A549 treated with CpdA at 1 μM for 4 hours (cell line): ENCODE measurements at places on chromosomes 12 and 14. TPM values are rescaled to one million over a fixed set of nuclear protein-coding genes. Genes with fewer than 3 reads are reported as not detected.

Gene MDM1
- total RNA-seq: 6.1 to 9.3 TPM (median 6.5 TPM) in 5 replicates

Gene PRH2
- total RNA-seq: 0.24 to 0.34 TPM (median 0.31 TPM) in 3 of 5 replicates, not detected in the others

Gene RITA1
- total RNA-seq: 27.9 to 38.7 TPM (median 35.9 TPM) in 5 replicates

Gene RDH12
- 0.06 to 0.13 TPM (median 0.07 TPM) in 3 of 5 replicates, not detected in the others for total RNA-seq

Gene MYRFL
- total RNA-seq: 0.03 TPM in 1 of 5 replicates, not detected in the others

Gene KCNC2
- not detected in 5 replicates for total RNA-seq

Gene HCAR1
- total RNA-seq: 0.02 to 0.05 TPM (median 0.03 TPM) in 4 of 5 replicates, not detected in the other

Gene CELA1
- not detected in 5 replicates for total RNA-seq

Gene ARG2
- total RNA-seq: 1.3 to 2.7 TPM (median 1.9 TPM) in 5 replicates

Gene TAS2R7
- not detected in 5 replicates for total RNA-seq

Gene GSG1
- total RNA-seq: 0.10 to 0.28 TPM (median 0.26 TPM) in 5 replicates

Gene GPR65
- total RNA-seq: not detected in 5 replicates

Gene OR2AP1
- total RNA-seq: not detected in 5 replicates

Gene SLCO1A2
- 0.07 TPM in 1 of 5 replicates, not detected in the others for total RNA-seq

Gene PELI2
- total RNA-seq: 0.76 to 1.7 TPM (median 0.91 TPM) in 5 replicates

Gene NAV3
- 15.2 to 26.4 TPM (median 17.9 TPM) in 5 replicates for total RNA-seq

Gene NFYB
- 24.3 to 30.7 TPM (median 29.4 TPM) in 5 replicates for total RNA-seq

Gene CD27
- not detected in 5 replicates for total RNA-seq

Gene SLC7A8
- 0.18 to 0.82 TPM (median 0.42 TPM) in 5 replicates for total RNA-seq

Gene LALBA
- not detected in 5 replicates for total RNA-seq

Gene DCN
- total RNA-seq: not detected in 5 replicates

Gene DPPA3
- not detected in 5 replicates for total RNA-seq

Gene CLEC6A
- total RNA-seq: not detected in 5 replicates

Gene OLR1
- total RNA-seq: 0.75 to 2.6 TPM (median 1.3 TPM) in 5 replicates

Gene SVOP
- total RNA-seq: not detected in 5 replicates

Gene GLT8D2
- 0.17 to 0.52 TPM (median 0.24 TPM) in 5 replicates for total RNA-seq

Gene AICDA
- 0.08 to 0.20 TPM (median 0.15 TPM) in 5 replicates for total RNA-seq

Gene CYP46A1
- total RNA-seq: 0.06 to 0.14 TPM (median 0.11 TPM) in 4 of 5 replicates, not detected in the other

Gene TRPV4
- total RNA-seq: 0.07 to 0.11 TPM (median 0.09 TPM) in 4 of 5 replicates, not detected in the other

Gene RTN1
- total RNA-seq: not detected in 5 replicates

Gene SLC2A14
- 0.03 to 0.08 TPM in 2 of 5 replicates, not detected in the others for total RNA-seq
